CD8-positive, alpha-beta T cell (primary cell): ENCODE measurements at places on chromosomes 2 and 18.
A peak's percentile ranks its signal among the peaks of the same experiment; 100 is the strongest.

DNA sequence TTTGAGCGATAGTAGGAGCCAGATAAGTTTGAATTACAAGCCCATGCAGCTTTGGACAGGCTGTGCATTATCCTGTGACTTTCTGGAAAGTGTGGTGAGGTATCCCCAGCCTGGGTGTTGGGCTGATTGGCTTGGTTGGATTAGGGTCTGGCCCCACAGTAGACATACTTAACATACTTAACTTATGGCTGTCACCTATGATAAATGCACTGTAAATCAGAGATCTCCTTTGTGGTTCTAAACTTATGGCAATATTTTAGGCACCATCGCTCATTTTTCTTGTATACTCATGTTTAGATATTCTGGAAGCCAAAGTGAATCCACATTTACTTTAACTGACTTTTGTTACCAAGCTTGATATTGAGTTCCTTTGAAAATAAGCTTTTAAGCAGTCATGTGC is 54.8 kb downstream of the SPTBN1 start:
- no peak for DNase-seq

- peak; percentile 47 for DNase-seq
These were observed 46.3 kb downstream of the GPC1 start for GRCh38 chr2:240481720-240482119.

DNA sequence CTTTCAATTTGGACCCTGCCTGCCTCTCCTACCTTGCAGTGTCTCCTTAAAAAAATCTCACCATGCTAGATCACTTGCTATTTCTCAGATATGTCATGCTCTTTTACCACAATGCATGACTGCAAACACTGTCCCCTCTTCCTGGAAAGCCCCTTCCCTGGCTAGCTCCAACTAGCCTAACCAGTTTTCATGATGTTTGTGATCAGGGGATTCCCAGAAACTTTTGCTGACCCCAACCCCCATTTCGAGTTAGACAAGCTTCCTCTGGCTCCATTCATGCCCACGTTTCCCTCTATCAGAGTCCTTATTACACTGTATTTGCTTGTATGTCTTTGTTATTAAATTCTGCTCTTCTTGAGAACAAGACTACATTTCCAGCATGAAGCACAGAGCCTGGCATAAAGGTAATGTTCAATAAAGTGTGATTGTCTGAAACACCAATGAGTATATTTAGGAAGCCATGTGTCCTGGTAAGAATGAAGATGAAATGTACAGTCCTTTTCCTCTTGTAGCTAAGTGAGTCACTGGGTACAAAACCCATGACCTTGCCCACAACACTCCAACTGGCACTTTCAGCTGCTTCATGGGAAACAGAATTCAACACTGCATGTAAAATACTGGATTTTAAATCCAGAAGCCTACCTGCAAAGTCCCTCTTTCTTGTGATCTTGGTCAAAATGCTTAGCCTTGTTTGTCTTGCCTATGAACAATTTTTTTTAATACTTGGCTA is 62.0 kb upstream of the ATL2 start:
- no peak for DNase-seq

DNA sequence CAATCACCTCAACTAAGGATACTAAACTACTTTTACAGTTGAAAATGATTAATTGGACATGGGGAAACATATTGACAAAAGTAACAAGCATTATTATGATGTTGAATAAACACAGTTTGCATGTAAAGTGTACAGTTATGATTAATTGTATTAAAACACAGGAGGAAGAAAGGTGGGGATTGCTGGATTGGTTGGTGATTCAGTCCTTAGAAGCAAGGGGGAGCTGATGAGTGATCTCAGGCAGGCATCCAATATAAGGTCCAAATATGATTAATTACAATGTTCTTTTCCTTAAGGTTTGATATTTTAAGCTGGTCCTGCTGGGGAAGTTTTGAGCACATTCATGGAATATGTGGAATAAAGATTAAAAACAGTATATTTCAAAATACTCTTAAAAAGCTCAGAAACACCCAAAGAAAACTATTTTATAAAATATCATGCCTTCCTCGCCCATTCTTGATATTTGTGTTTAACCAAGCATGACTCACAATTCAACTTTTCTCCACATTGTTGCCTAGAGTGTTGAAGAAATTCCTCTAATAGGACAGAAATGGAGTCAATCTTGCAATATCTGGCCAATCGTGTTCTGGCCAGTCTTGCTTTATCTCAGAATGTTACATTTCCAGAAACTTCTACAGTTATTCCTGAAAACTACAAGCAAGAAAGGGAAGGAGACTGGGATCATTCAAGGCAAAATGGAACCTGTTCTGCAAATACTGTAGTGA is 268.2 kb downstream of the RPIA start:
- DNase-seq = no peak

DNA sequence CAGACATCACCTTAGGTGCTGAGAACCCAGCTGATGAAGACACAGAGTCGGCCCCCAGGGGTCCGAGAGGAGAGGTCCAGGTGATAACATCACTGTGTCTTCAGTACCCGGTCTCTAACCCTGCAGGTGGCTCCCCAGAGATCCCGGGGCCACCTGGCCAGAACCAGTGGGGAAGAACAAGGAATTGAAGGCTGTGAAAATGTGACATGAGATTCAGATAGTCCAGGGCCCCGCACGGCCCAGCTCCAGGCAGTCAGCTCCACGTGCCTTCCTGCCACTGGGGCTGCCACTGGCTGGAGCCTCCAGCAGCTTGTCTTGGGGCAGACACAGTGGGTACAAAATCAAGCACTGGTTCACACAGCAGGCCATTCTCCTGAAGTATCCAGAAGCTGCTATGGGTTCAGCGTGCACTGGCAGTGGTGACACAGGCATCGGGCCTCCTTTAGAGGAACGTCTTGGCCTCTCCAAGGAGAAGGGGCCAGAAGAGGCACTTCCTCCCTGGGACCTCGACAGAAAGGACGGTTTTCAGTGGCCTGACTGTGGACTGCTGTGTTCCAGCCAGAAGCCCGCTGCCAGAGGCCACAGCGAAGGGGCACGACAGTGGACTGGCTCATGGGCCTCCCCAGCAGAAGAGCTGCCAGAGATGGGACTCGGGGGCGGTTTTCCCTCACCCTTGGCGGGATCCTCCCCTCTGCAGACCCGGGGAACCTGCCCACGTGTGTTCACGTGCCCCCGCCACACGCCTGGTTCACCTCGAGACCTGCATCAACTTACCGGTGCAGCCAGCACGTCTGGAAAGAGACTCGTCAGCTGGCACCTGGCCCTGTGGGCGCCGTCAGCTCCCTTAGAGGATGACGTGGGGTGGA is 150.4 kb downstream of the HDAC4 start:
- peak; percentile 6 for DNase-seq

- DNase-seq = no peak
These were observed 104.2 kb downstream of the TPGS2 start for GRCh38 chr18:36724591-36725001.

DNA sequence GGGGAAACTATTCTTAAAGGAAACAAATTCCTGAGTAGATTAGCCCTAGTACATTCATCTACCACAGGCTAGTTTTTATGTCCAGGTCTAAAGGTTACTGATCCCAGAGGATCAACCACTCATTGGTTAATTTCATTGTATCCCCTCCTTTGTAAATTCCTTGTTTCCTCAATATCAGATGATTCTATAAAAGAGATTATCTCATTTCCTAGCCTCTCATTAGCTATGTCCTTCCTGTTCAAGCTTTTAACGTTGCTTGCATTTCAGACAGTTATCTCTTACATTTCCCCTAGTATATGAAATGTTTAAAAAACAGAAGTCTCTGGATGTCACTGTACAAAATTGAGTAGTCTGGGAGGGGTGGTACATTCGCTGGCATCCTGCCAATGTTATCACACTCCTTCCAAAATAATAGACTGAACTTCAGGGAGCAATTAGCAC is 24.2 kb upstream of the ARMC9 start:
- no peak for DNase-seq

GRCh38 chr18:39215920-39216319 is 1650.3 kb upstream of the CELF4 start:
- DNase-seq = no peak

- DNase-seq = no peak
These were observed 958.9 kb downstream of the DCDC2C start for GRCh38 chr2:4662161-4662779.

DNA sequence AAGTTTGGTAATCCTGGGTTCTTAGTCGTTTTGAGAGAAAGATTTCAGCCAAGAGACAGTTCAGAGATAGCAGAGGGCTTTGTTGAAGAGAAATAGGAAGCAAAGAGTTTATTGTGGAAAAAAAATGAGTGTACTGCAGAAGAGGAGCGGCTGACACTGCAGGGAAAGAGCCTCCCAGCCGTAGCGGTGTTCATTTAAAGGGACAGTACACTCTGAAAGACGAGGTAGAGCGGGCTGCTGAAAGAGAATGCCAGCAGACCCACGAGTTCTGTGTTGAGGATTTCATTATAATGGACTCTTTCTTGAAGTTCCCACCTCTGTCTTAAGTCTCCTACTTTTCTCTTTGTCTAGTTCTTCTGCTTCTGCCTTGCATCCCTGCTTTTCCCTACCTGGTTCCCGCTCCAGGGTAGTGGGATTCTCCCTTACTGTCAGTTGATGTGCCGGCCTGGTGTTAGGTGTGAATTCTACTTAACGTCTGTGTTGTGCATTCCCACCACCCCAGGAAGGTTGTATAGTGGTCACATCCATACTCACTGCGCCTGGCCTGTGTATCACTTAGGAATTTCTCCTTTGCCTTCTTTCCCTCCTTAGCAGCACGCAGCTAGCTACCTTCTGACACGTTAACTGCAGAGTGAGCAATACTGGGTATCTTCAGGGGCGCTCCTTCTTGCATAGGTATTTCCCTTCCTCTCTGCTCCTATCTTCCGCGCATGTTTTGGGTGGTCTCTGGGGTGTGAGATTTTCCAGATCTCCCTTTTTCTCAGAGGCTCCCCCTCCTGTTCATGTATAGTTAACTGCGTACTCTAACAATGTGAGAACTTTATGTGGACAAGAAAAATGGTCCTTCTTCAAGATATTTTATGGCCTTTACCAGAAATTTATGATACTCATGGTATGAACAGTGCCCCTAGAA is 164.5 kb downstream of the PTH2R start:
- DNase-seq = no peak

GRCh38 chr2:65922030-65922429 is 489.6 kb upstream of the SPRED2 start:
- no peak for DNase-seq

DNA sequence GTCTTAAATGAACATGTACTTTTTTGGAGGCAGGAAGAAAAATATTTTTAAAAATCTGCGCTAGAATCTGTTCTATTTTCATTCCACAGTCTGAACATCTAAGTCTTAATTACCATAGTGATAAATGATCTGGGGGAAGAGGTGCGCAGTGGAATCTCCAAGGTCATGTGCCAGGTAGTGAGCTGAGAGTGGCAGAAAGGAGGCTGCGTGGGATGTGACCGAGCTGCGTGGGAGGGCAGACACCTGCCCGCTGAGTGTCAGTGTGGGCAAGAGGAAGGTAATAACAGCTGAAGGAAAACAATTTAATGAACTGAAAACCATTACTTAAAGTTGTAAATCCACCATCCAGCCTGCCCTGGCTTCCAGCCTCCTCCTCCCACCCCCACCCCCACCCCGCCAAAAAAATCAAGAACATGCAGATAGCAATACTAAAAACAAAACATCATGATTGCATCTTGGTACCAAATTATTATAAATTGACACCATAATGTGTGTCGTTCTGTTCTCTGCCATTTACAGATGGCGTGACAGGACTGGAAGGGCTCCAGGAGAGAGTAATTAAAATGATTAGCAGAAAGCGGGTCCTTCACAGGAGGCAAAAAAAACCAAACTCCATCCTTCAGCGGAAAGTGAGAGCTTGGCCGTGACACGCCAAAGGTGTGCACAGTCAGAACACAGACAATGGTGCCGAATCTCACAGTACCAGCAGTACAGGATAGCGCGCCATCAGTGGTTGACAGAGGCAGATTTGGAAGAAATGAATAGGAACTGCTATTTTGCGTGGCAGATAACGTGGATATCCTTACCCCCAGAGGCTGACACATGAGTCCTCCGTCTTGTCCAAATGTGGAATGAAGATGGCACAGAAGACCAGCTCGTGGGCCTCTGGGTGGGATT is 11.4 kb upstream of the DTNB start:
- DNase-seq = no peak

- no peak for DNase-seq
These were observed 142.4 kb downstream of the DDX1 start for GRCh38 chr2:15733867-15734673.

DNA sequence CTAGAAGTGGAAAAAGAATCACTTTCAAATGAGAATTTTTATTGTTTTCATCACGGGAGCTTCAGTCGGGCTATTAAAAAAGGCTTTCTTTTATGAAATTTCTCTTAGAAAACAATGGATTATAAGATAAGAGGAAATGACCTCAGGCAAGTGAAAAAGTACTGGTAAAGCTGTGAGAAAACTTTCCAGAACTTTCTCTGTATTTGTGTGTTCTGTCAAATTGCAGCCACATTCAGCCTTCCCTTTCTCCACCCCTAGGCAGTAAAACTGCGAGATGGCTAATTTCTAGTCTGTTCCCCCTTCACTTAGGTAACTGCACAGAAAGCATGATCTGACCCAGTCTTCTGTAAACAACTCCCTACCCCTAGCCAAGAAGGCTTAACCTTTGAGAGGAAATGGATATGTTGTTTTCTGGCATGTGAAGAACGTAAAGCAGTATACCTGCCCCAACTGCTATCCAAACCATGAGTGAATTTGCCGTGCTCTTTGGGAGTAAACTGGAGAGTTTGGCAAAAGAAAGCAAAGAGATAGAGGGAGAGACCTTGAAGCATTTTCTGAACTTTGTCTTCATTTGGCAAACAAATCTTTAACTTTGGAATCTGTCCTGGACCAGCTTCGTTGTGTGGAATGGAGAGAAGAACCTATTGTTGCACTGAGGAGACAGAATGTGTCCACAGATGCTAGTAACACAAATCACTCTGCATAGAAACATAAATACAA is 105.4 kb downstream of the ETAA1 start:
- no peak for DNase-seq

DNA sequence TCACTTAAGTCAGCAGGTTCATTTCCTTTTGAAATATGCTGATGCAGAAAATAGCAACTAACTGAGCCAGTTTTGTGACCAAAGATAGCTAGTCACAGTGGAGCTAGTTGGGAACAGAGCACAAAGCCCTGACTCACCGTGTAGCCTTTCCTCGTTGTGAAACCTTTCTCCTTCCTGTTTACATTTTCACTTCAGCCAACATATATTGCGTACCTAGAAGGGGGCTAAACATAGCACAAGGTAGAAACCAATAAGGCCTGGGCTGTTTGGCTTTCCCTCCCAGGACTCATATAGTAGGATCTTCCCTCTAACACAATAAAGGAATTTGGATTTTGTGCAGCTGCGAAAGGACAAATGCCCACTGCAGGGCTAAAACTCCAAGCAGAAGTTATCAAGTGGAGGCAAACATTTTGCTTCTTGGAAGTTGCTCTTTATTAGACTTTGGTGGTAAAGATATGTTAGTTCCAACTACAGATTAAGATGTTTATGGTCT is 24.5 kb upstream of the LPIN2 start:
- DNase-seq = no peak

- DNase-seq = no peak
These were observed 5.8 kb upstream of the CNDP1 start for GRCh38 chr18:74528478-74528877.
